Stimulated activated CD4-positive, alpha-beta T cell treated with anti-CD3 and anti-CD28 coated beads, Interleukin-1b, Interleukin-23, amount 100 ng/mL, for 4 hours (primary cell): ENCODE measurements at places on chromosomes 6 and 20.

GRCh38 chr6:13216236-13217014, 111.9 kb downstream of the TBC1D7 start:
- no peak for DNase-seq

DNA sequence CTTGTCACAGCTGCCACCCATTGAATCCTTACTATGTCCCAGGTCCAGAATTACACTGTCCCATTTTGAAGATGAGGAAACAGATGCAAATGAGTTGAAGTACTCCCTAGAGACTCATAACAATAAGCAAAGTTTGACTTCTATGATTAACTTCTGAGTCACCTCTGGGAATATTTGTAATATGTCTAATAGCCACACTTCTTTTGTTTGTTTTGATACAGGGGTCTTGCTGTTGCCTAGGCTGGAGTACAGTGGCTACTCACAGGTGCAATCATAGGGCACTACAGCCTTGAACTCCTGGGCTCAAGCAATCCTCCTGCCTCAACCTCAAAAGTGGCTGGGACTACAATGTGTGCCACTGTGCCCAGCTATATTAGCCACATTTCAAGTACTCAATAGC, 11.4 kb upstream of the SOX12 start:
- no peak for DNase-seq

DNA sequence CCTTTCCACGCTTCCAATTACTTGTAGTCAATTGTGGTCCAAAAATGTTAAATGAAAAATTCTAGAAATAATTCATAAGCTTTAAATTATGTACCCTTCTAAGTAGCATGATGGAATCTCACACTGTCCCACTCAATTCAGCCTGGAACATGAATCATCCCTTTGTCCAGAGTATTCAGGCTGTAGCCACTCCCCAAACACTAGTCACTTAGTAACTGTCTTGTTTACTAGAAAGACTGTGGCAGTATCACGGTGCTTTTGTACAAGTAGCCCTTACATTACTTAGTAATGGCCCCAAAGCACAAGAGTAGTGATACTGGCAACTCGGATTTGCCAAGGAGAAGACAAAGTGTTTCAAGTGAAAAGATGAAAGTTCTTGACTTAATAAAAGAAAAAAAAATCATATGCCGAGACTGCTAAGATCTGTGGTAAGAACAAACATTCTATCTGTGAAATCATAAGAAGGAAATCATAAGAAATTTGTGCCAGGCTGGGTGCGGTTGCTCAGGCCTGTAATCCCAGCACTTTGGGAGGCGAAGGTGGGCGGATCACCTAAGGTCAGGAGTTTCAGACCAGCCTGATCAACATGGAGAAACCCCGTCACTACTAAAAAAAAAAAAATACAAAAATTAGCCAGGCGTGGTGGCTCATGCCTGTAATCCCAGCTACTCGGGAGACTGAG, 168.5 kb upstream of the SIM1 start:
- no peak for DNase-seq

DNA sequence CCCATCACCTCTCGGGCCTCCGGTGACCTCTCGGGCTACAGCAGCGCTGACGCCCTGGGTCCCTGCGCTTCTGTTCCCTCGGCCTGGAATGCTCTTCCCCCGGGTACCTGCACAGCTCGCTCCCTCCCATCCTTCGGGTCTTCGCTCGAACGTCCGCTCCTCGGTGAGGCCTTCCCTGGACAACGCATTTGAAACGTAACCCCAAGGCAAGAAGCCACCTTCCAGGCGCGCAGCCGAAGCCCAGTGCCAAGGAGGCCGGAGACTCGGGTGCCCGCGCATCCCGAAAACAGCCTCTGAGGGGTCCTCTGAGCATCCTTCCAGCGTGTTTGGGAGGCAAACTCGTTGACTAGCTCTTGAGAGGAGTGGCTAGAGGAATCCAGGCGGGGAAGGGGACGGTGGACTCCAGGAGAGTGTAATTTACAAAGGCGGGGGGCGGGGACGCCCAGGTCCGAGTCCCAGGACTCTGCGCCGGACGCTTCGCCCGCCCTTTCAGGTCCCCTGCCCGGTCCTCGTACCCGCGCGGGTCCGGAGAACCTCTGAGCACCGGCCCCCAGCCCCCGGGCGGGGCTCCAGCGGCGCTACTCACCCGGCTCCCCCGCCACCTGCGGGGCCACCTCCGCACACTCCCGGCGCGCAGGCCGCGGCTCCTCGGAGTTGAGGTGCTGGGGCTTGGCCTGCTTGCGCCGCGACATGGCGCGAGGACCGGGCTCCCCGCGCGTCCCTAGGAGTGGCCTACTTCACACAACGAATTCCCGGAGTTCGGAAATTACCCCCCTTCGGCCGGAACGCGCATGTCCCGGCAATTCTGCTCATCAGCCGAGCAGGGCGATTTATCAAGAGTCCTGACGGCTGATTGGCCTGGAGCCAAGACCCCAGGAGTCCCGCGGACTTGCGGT, 86.8 kb downstream of the ZFP64 start:
- no peak for DNase-seq

GRCh38 chr6:125939026-125939425, 17.5 kb upstream of the HINT3 start:
- no peak for DNase-seq

GRCh38 chr6:159331451-159331850, 162.3 kb downstream of the FNDC1 start:
- no peak for DNase-seq

GRCh38 chr6:5990786-5991185, 15.9 kb downstream of the NRN1 start:
- DNase-seq: no peak

GRCh38 chr6:41579088-41579610, 33.0 kb downstream of the FOXP4 start:
- DNase-seq: no peak

- no peak for DNase-seq
Observed at GRCh38 chr6:20943040-20943627, 408.9 kb downstream of the CDKAL1 start.

DNA sequence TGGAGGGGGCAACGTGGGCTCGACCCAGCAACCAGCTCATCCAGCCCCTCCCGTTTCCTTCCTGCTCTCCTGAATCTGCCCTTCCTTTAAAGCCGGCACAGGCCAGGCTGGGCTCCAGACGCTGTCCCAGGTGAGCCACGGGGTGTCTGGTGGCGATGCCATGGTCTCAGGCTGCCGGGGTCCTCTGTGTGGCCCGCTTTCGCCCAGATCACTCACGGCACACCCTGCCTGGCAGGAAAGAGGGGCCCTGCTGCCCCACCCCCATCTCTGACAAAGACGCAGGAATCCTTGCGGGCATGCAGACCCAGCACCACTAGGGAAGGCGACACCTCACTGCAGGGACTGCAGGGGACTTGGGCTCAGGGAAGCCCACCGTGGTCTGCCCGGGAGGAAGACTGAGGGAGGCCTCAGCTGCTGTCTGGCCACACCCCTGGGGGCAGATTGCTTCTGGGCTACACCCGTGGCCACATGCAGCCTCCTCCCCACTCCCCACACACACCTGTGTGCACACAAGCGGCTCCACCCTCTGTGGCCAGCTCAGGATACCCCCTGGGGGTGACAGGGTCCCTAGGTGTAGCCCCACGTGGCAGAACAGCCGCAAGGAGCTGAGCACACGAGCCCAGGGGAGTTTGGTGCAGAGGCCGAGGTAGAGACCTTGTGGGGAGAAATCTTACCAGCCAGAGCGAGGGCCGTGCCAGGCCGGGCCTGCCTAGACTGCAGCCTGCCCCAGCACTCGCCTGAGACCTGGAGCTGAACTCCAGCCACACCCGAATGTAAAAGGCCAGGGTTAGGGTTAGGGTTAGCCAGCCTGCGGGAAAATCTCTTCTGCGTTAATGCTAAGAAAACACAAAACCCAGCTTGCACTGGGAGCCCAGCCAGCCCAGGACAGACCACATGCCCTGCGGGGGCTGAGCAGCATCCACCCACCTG, 104.6 kb downstream of the DLL1 start:
- DNase-seq: no peak

DNA sequence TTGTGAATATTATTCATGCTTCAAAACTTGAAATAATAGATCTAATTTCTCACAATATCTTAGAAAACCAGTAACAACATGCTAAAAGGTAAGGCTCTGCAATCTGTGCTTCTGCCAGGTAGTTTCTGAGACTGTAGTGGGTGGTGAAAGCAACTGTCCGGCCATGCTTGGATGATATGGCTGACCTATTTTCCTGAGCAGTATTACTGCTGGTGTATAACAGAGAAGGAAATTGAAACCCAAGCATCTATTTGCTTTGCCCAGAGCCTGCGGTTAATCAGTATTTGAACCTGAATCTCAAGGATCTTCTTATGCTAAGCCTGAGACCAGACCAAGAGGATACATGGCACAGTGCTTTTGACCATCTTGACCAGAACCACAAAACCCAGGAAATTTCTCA, 563.8 kb downstream of the COL12A1 start:
- DNase-seq: no peak

- DNase-seq: no peak
Observed at GRCh38 chr20:59013959-59014608, 5.1 kb upstream of the TUBB1 start.

GRCh38 chr20:57893366-57893999, 183.7 kb upstream of the PMEPA1 start:
- no peak for DNase-seq

DNA sequence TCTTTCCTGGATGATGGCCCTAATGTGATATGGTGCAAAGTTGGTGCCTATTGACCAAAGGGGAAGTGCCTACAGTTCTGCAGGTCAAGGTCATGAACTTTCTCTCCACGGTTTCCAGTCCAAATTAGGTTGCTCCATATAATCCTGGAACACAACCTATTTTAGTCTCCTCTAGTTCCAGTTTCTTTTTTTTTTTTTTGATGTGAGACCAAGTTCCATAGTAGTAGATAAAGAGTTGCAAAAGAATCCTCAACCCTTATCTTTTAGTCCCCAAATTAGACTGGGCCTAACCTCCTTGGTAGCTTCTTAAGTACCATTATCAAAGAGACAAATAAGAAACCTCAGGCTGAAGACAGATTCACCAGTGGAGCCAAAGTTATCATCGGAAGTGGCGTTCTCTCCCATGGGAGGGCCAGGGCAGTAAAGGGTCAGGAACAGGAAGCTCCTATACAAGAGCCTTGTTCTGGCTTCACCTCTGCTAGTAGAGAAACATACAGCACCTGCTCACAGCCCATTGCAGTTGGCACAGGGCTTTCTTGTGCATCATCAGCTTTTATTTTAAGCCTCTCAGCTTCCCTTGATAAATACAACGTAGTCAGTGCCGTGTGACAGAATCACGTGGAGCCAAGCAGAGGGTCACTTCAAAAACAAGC, 132.2 kb upstream of the RREB1 start:
- no peak for DNase-seq

- DNase-seq: no peak
Observed at GRCh38 chr6:17741507-17741906, 34.8 kb upstream of the NUP153 start.

DNA sequence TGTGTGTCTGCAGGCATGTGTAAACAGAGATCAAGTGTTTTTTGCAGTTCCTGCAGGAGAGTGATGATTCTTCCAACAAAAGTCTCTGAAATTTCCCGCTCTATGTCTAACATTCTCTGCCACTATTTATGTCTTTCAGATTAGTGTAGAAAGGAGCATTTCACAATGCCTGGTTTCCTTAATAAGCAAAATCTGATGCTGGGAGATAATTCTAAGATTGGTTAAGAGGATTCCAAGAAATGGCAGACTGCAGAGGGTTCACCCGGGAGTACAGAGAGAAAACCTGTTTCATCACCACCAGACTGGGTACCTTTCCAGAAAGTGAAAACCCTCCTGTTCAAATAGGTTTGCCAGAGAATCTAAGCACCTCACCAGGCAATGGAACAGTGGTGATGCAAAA, 62.7 kb downstream of the FOXC1 start:
- DNase-seq: no peak

GRCh38 chr6:138018297-138018696, 88.9 kb downstream of the PERP start:
- no peak for DNase-seq

GRCh38 chr20:23508449-23509229, 17.7 kb downstream of the CST8 start:
- no peak for DNase-seq

- DNase-seq: no peak
Observed at GRCh38 chr6:73747289-73747688, 51.3 kb downstream of the CD109 start.

DNA sequence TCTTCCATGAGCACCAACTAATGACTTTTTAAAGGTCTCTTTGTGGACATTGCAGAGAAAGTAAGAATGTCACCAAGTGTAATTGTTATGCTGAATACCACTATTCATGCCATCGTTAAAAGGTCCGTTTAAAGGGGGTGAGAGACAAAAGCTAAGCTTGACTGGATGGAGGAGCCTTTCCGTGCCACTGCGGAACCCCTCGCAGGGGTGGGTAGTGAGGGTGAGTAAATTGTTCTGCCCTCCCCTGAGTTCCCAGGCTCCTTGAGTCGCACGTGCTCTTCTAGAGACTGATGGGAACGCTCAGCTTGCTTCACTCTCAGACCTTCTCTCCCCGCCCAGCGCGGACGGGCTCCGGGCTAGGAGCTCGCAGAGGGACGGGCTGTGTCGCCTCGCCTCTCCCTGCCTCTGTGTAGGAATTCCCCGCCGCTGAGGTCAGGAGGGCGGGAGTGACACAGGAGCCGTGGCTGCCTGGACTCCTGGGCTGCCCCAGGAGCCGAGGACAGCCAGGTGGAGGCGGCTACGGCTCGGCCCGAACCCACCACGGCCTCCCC, 314.8 kb upstream of the QKI start:
- no peak for DNase-seq

DNA sequence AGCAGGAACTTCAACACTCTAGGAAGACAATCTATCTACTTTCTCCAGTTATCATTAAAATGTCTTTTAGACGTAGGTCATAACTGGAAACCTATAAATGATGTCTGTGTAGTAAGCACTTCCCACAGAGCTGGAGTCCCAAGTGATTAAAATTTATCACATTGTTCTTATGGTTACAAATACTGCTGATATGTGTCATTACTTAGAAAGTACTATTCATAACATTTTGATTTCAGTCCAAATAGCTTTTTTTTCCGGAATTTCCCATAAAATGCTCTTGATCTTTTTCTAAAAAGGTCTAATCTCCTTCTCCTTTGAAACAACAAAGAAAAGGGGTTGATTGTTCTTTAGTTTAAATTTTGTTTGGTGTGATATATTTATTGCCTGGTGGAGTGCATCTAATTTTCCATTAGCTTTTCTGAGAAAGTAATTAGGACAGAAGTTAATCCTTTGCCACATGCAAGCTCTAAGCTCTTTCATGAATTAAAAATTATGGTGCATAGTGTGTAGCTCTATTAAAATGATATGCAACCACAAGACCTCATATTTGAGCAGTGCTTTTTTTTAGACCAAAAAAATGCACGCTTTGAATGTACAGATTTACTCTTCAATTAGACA, 132.7 kb upstream of the TCF21 start:
- DNase-seq: no peak
